ENCODE measurements at places on chromosomes 16 and 17.

GRCh38 chr16:2469399-2470233, 1.5 kb upstream of the NTN3 start:
- no peak for DNase-seq

DNA sequence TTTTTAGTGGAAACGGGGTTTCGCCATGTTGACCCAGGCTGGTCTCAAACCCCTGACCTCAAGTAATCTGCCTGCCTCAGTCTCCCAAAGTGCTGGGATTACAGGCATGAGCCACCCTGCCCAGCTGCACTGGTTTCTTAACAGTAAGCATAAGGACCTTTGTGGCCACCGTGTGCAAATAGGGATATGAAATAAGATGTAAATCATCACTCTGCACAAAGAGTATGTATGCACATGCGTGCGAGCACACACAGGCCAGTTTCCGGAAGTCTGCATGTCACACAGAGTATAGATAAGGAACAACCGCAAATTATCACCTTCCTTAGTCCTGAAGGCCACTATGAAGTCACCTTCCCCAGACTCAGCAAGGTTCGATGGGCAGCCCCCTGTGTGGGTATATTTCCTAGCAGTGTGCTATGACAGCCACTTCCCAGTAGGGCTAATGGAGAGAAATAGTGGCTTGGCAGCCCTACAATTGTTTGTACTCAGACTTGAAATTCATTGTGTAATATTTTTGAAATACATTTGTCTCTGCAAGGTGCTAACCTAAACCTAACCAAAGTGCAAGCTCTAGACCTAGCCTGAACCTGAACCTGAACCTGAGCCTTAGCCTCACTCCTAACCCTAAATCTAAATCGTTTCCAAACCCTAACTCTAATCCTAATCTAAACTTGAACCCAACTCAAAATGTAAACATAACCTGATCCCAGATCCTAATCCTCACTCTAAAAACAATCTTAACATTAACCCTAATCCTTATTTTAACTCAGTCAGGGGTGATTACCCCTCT, 48.4 kb upstream of the SKAP1 start:
- no peak for DNase-seq

DNA sequence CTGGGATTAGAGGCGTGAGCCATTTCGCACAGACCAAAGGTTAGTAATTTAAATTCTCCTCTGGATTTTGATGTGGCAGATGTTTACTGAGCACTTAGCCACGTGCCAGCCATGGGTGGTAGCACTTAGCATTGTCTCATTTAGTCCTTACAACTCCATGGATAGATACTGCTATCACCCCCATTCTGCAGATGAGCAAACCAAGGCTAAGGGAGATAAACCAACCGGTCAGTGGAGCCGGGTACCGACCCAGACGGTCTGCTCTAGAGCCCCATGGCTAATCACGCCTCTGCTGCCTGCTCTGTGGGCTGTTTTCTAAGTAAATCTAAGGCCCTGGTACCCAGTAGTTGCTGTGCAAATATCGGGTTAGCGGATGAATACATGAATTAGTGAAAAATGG, 12.6 kb upstream of the ADGRG1 start:
- no peak for DNase-seq

DNA sequence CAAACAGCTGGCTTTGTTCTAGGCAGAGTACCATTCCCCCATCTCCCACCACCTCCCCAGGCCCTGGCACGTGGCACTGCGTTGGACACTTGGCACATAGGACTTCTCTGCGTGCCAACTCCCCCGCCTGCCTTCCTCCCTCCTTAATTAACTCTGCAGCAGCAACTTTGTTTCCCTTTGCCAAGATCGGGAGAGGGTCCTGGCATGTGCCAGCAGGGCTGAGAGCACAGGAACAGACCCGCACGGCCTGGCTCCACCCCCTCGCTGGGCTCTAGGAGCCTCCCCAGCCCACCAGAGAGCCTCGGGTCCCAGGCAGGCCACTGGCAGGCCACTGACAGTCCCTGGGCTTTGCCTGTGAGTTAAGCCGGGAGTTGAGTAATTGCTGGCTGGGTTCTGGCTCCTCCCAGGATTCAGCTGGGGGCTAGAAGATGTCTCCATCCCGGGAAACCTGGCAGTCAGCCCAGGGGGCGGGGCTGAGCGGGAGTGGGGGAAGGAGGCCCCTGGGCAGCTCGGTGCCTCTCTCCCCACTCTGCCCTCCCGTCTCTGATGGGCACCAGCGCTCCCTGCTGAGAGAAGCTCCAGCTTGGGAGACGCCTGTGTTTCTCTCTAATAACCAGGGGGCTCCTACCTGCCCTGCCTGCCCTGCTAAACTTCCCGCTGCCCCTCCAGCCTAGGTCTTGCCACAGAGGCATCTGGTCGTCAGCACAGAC, 224.0 kb upstream of the TNRC6C start:
- no peak for DNase-seq

DNA sequence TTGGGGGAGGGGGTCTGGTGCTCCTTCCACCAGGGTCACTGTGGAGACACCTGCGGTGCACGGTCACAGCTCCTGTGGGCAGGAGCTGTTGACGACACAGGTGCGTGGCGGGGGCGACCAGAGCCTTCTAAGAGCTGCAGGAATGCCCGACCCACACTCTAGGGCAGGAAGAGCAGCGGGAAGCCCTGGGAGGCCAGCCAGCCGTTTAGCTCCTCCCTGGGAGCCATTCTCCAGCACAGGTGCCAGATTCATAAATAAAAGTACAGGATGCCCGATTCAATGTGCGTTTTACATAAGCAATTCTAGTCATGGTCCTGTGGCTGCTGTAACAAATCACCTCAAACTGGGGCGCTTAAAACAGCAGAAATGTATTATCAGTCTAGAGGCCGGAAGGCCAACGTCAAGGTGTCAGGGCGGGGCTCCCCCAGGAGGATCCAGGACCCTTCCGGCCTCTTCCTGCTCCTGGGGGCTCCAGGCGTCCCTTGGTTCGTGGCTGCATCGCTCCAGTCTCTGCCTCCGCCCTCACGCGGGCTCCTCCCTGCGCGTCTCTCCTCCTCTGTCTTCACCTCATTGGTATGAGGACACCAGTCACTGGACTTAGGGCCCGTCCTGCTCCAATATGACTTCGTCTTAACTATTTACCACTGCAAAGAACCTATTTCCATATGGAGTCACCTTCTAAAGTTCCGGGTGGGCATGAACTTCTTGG, 155.4 kb downstream of the FOXL1 start:
- no peak for DNase-seq

DNA sequence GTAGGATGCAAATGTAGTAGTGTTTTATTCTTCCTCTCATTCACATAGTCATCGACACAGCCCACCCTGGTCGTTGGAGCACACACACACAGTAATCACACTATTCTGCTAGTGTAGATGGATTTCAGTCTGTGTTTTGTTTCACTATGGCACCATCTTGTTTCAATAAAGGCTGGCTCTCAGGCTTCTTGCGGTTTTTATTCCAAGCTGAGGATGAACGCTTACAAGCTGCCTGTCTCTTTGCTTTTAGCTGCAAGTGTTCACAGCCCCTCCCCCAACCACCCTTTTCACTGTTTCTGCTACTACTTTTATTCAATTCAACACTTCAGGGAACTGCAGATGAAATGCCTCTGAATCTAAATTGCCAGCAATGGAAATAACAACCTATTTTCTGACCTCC, 140.9 kb upstream of the PMFBP1 start:
- no peak for DNase-seq

DNA sequence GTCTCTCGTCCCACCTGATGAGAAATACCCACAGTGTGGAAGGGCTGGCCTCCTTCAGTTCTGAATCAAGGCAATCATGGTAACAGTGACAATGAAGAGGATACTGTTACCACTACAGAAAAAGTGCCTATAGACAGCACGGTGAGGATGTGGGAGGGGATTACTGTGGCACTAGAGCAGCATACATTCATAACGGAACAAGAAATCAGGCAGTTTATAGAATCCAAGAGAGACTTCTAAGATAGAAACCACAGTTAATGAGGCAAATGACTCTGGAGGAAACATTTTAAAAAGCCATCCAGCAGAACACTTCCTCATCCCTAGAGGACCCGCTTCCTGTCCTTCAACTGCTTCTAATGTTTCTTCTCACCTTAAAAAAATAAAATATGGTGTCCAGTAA, 2.7 kb downstream of the RUSF1 start:
- DNase-seq: no peak

DNA sequence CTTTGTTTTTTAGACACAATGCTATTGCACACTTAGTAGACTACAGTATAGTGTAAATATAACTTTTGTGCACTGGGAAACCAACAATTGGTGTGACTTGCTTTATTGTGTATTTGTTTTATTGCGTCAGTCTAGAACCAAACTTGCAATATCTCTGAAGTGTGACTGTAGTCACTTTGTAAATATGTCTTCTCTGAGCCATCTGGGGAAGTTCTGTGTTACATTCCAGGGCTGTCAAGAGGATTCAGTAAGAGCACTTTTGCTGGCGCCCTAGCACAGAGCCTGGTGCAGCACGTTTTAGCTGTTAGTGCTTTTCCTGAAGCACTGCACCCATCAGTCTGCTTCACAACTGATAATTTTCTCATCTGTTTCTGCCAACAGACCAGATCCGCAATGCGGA, 73.2 kb downstream of the NT5M start:
- DNase-seq: no peak

GRCh38 chr17:21042458-21043295, at the start of gene USP22:
TSS of gene USP22 (minus strand) at chr17:21043011. CDS start at chr17:21042835, 176 bp downstream.
- DNase-seq: peak; percentile 88

GRCh38 chr16:84513666-84514065, 9.2 kb upstream of the MEAK7 start:
- no peak for DNase-seq

DNA sequence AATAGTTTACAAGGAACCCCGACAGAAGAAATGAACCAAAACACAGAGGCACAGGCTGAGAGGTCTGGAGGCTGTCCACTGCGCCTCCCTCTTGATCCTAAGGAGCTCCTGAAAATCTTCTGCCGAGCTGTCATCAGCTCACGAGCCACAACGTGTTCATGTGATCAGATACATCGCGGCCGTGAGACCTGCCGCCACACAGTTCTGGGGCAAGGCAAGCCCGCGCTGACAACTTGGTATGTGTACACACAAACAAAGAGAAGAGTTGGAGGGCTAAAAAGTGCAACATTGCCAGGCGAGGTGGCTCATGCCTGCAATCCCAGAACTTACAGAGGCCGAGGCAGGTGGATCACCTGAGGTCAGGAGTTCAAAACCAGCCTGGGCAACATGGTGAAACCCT, 7.6 kb downstream of the EXOC7 start:
- DNase-seq: no peak

GRCh38 chr16:30096862-30097563, 1.0 kb upstream of the YPEL3 start:
- no peak for DNase-seq

DNA sequence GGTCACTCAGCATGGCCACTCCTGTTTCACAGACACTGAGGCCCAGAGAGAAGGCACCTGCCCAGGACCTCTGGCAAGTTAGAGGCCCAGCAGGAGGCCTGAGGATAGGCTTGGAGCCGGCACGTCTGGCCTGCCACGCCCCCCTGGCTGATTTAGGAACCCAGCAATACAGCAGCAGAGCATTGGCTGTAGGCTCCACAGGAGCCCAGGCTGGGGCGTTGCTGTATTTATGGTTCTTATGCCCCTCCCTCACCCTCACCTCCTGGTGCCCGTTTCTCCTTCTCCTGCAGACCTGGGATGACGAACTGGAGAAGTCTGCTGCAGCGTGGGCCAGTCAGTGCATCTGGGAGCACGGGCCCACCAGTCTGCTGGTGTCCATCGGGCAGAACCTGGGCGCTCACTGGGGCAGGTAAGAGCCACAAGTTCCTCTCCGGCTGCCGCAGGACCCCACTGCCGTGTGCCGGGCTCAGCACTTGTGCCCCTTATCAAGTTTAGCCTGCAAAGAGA, 25.8 kb downstream of the CRISPLD2 start:
- DNase-seq: no peak

DNA sequence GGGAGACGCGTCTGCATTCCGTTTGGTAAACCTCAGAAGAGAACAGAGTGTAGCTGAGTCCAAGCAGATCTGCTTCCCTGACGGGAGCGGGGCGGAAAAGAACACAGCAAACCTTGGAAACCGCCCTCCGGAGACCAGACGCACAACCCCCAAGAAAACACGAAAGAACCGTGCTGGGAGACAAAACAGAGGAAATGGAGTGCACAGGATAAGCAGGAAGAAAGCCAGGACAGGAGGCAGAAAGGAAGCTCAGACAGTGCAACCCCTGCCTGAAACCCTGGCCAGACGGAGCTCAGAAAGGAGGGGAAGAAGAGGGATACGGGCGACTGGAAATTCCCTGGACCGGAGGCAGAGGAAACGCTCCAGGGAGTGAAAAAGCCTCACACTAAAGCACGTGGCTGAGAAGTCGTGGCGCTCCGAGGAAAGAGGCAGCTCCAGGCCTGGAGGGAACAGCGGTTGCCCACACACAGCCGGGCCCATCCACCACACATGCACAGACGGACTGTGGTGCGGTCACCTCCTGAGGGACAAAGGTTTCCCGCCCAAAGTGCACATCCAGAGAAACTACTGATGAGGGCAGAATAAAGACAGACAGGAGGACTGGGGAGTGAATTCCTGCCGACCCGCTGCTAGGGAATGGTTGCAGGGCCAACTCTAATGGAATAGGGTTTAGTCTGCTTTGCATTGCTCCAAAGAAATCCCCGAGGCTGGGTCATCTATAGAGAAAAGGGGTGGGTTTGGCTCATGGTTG, 10.2 kb downstream of the DPEP1 start:
- DNase-seq: no peak

All from stimulated activated CD4-positive, alpha-beta T cell treated with anti-CD3 and anti-CD28 coated beads, Interleukin-1b, Interleukin-23, amount 100 ng/mL, for 1 hour (primary cell).